Left renal pelvis (tissue), 4 donors: ENCODE measurements at places on chromosomes 1 and 21.

DNA sequence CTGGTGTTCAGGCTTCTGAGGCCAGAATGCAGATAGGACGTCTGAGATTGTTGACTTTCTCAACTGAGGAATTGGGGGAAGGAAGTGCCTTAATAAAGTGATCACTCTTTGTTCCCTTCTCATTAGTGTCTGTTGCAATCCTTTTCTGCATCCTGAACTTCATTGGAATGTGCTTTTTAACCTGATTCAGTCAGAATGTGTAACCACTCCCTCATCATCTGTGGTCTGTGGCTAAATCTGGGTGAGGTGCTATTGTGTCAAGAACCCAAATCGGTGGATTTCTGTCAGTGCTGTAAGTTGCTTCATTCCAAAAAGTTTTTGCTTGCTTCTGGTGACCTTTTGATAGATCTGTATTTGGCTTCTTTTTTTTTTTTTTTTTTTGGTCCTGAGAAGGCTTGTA is 38.2 kb downstream of the ARID1A start:
- no peak for DNase-seq

DNA sequence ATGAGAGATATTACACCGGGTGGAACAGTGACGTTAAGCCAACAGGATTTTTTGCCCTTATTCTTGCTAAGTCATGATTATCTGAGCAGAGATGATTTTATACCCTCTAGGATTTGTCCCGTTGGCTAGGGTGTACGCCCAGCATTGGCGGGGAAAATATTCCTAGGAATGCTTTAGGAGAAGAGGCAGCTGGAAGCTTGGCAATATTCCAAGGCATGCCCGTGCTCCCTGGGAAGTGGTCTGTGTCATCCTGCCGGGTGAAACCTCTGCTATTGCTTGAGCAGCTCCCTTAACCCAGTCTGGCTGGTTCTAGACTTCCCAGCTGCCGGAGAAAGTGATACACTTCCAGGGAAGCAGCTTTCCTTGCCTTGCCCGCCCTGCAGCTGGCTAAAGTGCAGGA is 16.2 kb downstream of the CHRNB2 start:
- DNase-seq: no peak

DNA sequence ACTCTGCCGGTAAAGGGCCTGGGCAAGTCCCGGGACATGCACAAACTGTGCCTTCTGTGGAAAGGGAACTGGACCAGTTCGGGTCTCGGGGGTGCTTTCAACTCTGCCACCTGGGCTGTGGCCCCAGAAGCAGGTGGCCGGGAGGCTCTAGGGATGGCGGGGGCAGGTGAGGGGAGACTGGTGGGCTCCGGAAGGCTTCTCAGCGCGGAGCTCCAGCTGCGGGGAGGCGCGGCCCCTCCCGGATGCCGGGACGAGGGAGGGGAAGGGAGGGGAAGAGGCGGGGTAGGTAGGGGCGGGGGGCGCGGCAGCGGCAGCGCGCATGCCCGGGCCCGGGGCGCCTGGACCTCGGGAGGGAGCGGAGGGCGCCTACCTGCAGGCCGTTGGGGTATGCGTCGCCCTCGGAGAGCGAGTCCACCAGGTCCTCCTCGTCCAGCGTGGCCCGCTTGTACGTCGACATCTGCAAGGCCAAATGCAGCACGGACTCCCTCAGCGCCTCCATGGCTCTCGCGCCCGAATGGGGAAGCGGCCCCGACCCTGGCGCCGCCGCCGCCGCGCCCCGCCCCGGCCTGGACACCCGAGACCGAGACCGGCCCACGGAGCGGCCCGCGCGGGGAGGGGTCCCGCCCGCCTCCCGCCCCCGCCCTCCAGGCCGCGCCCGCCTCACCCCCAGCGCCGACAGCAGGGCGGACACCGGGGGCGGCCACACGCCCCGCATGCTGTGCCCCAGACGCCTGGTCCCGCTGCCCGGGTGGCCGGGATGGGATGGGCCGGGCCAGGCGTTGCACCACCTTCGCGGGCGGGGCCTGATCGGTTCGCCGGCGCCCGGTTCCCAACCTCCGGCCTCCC is at the start of gene ECE1:
Gene ECE1 (minus strand): TSS at position 764 of the 846 bp plus-strand sequence. CDS start 49 bp downstream, at position 715.
- no peak for DNase-seq

- no peak for DNase-seq
These were observed 79.9 kb upstream of the RBM34 start for GRCh38 chr1:235240960-235241359.

DNA sequence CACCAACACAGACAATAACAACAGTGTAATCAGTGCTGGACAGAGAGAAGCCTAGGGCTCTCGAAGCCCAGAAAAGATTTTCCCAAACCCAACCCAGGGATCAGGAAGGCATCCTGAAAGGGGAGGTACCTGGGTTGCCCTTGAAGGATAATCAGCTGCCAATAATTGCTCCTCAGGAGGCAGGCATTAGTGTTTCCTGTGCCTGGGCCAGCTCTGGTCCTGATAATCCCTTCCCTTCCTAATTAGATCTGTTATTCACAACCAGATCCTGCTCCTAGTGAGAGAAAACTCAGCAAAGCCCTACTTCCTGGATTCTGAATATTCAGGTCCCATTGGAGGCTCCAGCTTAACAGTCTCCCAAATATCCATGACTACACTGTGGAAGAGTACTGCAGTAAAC is 117.4 kb downstream of the DMRTA2 start:
- DNase-seq: no peak

DNA sequence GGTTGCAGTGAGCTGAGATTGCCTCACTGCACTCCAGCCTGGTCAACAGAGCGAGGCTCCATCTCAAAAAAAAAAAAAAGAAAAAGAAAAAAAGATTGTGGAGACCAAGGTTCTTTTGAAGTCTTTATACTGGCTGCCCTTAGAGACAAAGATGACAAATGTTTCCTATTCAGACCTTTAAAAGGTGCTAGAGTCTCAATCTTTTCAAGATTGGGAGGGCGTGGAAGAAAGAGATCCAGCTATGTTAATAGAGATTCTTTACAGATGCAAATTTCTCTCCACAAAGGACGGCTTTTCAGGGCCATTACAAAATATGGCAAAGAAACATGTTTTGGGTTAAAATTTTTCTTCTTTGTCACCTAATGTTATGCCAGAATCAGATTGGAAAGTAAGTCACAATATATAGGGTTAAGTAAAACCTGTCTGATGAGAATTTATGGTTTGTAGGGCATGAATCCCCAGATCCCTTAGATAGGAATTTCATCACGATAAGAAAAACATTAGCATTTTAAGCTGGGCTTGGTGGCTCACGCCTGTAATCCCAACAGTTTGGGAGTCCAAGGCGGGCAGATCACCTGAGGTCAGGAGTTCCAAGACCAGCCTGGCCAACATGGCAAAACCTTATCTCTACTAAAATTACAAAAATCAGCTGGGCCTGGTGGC is 13.0 kb upstream of the MORC3 start:
- no peak for DNase-seq

- DNase-seq: no peak
These were observed 25.7 kb upstream of the MACF1 start for GRCh38 chr1:39178541-39179431.

GRCh38 chr1:21449906-21450305 is 10.0 kb downstream of the NBPF3 start:
- no peak for DNase-seq

GRCh38 chr1:229108598-229109201 is 162.2 kb upstream of the RAB4A start:
- no peak for DNase-seq

DNA sequence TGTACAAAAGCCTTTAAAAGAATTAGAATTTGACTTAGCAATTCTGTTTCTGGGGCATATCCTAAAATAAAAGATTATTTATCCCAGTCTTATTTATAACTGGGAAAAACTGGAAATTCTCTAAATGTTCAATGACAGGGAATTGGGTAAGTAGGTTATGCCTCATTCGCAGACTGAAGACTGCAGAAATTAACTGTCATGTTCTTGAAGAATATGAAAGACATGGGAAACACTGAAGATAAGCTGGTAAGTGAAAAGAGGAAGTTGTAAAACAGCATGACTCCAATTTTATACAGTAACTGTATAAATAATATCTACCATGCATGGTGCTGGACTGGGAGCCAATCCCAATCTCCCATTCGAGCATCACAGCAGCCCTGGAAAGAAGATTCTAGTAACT is 50.6 kb upstream of the SLC2A1 start:
- no peak for DNase-seq

DNA sequence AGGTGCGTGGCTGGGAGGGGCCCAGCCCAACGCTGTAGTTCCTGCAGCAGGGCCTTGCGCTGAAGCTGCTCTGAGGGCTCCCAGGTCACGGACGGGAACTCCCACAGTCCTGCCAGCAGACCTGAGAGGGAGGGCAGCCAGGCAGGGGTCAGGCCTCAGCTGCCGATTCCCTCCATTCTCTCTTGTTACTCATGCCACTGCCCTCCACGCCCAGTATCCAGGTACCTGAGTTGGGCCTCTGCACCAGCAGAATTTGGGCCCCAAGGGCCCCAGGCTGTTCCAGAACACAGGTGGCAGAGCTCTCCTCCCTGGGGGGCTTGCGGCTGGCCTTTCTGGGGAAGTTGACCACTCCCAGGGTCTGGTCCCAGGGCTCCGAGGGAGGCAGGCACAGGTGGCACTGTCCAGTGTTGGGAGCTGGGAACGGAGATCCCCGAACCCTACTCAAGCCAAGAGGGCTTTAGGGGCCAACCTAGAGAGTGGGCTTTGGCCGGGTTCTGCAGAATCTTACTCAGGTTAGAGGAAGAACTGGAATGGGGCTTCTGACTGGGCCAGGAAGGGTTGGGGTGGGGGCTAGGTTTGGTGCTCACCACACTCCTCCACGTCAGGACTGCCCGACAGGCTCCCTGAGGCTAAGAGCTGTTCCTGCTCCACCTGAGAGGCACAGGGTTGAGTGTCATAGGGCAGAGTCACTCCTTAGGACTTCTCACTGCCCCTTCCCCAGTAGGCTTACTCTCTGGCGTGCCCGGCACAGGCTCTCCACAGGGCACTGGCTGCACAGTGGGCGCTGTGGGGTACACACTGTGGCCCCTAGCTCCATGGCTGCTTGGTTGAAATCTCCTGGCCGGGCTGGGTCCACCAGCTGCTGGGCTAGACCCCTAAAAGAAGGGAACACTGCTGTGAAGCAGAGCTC is 5.0 kb downstream of the HPDL start:
- no peak for DNase-seq

DNA sequence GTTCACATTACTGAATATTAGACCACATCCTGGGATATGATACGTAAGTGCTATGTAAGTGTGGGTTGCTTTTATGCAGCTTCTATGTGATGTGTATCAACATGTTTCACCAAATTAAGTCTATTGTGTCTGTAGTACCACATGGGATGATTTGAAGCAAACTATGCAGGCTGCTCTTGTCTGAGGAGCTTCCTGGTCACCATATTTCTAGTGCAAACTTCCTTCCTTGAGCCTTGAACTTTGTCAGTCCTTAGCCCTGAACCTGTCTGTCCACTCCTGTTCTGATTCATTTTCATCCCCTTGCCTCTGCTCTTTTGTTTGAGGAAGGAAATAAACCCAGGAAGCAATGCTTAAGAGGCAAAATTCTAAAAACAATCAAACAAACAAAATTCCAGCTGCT is 117.5 kb upstream of the VANGL1 start:
- DNase-seq: no peak

DNA sequence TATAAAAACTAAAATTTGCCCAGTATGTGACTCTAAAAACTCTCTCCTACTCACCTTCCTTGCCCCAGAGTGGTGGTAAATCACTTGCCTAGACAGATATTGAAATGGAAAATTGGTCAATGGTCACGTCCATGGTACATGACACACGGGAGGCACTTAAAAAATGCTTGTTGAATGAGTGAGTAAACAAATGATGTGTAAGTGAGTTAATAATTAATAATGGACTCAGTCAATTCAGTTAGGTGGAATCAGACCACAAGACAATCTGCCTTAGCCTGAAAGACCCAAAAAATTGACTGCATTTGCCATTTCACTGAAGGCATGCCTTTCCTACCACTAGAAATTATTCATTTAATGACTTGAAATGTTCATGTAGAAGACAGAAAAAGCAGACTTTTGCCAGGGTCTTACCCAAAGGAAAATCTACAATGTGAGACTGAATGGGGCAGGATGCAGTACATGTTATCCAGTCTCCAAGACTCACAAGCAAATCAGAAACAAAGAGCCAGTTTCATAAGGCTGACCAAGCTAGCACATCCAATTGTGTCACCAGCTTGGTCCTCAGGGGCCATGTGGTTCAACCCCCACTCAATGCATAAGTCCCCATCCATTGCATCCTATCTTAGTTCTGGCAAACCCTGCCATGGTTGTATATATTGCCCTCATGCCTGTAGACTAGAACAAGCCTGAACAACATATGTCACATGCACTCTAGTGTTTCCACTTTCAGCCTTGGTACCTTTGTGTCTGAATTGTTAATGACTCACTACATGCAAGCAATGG is 73.6 kb downstream of the TBX15 start:
- no peak for DNase-seq

DNA sequence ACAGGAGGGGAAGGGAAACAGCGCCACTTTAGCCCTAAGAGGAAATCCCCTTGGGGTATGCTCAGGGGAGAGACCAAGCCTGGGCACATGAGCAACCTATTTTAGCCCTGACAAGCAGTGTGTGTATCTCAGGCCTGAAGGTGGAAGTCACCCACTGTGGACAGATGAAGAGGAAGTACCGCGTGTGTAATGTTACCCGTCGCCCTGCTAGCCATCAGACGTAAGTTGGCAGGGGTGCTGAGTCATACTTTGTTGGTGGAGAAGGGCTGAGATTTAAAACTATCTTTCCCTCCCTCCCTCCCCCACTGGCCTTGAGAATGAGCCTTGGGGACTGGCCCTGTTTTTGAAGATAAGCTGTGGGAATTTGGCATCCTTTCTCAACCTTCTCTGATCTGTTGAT is 11.2 kb downstream of the AGO1 start:
- no peak for DNase-seq

GRCh38 chr1:19274636-19275035 is 13.9 kb downstream of the AKR7A3 start:
- no peak for DNase-seq

- no peak for DNase-seq
These were observed 36.6 kb upstream of the WNT2B start for GRCh38 chr1:112472142-112472541.

DNA sequence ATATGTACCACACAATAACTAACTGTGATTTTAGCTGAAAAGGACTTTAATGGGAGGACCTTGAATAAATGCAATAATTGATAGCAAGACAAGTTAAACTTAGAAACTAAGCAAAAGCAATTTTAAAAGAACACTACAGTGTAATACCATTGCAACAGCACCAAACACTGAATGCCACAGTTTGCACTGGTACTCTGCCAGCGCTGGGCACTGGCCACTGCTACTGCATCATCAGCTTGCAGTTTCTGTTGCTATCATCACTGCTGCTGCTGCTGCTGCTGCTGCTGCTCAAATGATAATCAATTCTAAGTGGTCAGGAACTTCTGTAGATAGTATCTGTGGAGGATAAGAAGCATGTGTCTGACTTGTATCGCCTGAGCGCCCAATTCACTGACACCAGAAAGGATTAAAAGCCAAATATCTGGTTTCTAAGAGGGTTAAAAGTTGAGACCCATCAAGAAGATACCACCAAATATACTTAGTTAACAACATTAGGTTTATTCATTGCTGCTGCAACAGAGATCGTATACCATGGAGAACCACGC is 306.9 kb downstream of the LRRC40 start:
- DNase-seq: no peak

- DNase-seq: no peak
These were observed 106.3 kb downstream of the EBNA1BP2 start for GRCh38 chr1:43065616-43066399.

GRCh38 chr1:194658090-194658439 is 1471.7 kb upstream of the B3GALT2 start:
- DNase-seq: no peak

GRCh38 chr1:162212713-162213112 is 143.2 kb downstream of the NOS1AP start:
- DNase-seq: no peak

GRCh38 chr21:42431196-42431595 is 27.5 kb downstream of the UBASH3A start:
- DNase-seq: no peak
